ENCODE measurements at places on chromosomes 1 and 21.

GRCh38 chr1:237562242-237562823 lies 328.4 kb downstream of the ZP4 start:
- DNase-seq: no peak

DNA sequence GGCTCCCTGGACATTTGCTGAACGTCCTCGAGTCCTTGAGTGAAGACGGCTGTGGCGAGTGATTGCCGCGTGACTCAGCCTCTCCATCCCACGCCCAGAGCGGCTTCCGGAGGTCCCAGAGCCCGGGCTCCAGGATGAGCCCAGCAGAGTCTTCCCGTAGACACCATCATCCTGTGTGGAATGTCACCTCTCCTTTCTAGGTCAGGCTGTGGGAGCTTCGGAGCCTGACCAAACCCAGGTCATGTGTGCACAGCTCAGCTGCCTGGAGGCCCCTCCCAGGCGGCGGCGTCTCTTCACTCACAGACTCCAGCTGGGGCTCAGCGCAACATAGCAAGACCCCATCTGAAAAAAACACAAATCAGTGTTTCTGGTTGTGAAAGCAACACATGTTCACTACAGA lies 38.2 kb downstream of the PRKCZ start:
- no peak for DNase-seq

GRCh38 chr1:94209425-94209824 lies 28.0 kb downstream of the ARHGAP29 start:
- no peak for DNase-seq

DNA sequence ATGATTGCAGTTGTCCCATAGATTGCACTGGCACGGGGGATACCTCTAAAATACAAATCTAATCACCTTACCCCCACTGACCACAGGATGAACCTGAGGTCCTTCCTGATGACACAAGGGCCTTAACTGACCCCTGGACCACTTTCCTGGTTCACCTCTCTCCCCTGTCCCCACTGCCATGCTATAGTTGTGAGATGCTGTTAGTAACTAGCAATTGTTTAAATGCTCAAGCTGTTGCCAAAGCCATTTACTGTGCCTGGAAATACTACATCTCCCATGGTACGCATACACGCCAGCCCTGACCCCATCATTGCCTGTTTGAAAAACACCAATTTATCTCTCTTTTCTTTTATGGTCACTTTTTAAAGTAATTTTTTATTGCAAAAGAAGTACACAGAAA lies 29.1 kb upstream of the RGS8 start:
- no peak for DNase-seq

- no peak for DNase-seq
Measured at GRCh38 chr1:165562571-165562970, 18.8 kb downstream of the LRRC52 start.

- DNase-seq: no peak
Measured at GRCh38 chr1:100785470-100786052, 66.0 kb downstream of the VCAM1 start.

- no peak for DNase-seq
Measured at GRCh38 chr1:228259368-228259894, 51.6 kb downstream of the OBSCN start.

DNA sequence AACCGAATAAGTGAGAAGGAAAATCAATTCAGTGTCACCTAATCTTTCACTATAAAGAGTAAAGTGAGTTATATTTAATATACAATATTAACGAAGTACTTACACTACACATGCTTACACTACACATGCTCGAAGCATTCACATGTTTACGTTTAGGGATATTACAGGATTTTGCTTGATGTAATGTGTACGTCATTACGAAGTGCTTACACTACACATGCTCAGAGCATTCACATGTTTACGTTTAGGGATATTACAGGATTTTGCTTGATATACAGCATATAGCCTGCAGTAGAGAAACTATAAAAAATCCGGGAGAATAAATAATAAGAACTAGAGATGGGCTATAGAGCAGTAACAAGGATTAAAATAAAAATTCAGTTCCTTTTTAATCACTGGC lies 538.8 kb upstream of the CXADR start:
- DNase-seq: no peak

- no peak for DNase-seq
Measured at GRCh38 chr1:4658643-4659628, 4.5 kb downstream of the AJAP1 start.

DNA sequence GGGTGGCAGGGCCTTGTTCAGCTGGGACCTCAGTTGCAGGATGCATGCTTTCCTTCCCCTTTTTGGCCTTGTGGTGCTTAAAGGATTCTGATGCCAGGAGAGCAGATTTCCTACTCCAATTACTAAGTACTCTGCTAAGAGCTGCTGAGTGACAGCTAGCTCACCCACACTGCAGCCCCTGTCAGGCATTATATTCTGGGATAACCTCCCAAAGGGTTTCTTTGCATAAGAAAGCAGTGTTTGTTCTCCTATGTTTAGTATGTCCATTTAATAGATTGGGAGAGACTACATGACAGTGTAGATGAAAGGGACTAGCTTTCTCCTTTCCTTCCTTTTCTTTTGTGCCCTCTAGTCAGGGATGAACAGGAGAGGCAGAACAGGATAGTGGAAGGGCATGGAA lies 100.7 kb downstream of the FAM78B start:
- DNase-seq: no peak

- no peak for DNase-seq
Measured at GRCh38 chr1:43058545-43059360, 100.1 kb upstream of the SLC2A1 start.

DNA sequence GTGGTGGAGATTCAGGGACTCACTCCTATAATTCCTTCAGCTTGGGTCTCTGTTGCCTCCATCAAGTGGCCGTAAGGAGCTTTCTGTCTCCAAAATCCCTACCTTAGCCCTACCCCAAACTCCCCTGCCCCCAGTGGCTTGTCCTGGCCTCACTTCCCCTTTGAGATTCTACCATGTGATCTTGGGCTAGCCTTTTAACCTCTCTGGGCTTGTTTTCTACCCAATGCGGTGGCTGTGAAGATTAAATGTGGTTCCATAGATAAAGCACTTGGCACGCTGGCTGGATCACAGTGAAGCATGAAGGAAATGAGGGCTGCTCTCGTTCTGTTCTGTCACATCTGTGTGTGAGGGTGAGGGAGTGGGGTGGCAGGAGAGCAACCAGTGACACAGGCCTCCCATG lies 43.6 kb downstream of the FAAH start:
- DNase-seq: no peak

DNA sequence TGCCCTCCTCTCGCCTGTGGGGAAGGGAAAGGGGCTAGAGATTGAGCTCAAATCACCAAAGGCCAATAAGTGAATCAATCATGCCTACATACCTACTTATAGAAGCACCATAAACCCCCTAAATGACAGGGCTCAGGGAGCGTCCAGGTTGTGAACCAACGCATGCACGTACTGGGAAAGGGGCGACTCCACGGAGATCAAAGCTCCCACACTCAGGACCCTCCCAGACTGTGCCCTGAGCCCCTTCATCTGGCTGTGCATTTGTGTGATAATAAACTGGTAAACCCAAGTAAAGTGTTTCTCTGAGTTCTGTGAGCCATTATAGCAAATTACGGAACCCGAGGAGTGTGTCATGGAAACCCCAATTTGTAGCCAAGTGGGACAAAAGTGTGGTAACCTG lies 23.8 kb upstream of the PRDM15 start:
- no peak for DNase-seq

DNA sequence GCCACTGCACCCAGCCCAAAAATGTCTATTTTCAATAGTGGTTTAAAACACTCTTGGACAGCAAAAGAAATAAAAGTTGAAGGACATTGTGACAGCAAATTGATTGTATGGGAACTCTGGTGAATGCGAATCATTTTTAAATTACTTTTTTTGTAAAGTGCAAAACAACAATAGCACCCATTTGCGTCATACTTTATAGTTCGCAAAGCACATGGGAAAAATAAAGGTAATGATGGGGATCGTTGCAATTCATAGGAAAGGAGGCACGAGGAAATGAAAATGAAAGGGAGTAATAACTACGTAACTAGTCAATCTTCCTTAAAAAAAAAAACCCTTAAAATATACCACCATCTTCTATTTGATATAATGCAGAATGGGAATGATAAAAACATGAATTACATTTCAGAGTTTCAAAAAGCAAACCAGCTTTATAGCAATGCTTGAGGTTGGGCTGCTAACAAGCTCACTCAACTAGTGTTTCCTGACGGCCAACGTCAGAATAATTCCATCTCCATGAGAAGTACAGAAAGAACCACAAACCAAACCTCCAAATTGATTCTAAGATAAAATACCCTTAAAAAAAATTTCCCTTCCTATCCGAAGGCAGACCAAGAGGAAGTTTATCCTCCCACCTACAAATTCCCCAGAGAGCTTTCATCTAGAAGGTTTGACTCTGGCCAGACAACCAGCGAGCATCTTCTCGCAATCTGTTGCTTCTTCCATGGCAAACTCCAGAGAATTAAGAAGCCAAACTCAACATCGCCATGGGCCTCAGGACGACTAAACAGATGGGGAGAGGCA lies at the start of gene EDARADD:
EDARADD (plus strand) TSS at position 606 of the 801 bp plus-strand sequence; CDS start at position 765, 159 bp downstream.
- DNase-seq: no peak

DNA sequence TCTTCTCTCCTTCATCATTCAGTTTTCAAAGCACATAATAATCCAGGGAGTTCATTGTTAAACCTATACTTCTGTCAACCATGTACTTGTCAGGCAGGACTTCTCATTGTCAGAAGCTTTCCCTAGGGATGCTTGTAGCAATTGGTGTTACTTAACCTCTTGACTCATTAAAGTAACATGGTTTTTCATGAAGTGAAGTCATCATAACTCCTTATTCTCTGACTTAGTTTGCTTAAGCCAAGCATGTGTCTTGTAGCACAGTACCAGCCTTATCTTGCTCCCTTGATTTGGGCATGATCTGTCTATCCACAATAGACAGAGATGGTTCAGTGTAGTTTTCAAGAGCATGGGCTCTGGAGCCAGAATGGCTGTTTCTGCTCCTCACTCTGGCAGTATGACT lies 45.3 kb downstream of the LRIG2 start:
- no peak for DNase-seq

GRCh38 chr1:86906419-86906818 lies 7.5 kb downstream of the SELENOF start:
- DNase-seq: no peak

DNA sequence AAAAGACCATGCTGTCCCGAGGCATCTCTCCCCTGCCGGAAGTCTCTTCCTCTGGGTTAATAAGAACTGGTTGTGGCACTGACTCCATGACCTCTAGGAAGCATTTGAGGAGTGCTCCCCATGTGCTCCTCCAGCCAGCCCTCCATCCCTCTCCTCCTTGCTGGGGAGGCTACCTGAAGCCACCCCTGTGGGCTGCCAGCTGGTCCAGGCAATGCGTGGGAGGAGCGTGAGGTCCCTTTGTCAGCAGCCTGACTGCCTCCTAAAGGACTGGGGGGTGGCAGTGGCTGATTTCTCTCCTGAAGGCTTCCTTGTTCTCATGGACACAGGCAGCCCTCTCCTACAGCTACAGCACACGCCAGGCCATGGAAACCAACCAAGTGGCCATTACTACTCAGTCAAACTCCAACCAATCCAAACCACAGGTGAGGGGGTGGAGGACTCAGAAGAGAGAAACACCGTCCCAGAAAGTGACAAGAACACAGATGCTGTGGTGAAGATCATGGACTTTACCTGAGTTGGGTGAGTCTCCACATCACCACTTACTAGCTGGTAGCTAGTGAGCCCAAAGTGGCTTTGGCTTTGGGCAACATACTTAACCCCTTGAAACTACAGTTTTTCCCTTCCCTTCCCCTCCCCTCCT lies 35.2 kb downstream of the NENF start:
- no peak for DNase-seq

DNA sequence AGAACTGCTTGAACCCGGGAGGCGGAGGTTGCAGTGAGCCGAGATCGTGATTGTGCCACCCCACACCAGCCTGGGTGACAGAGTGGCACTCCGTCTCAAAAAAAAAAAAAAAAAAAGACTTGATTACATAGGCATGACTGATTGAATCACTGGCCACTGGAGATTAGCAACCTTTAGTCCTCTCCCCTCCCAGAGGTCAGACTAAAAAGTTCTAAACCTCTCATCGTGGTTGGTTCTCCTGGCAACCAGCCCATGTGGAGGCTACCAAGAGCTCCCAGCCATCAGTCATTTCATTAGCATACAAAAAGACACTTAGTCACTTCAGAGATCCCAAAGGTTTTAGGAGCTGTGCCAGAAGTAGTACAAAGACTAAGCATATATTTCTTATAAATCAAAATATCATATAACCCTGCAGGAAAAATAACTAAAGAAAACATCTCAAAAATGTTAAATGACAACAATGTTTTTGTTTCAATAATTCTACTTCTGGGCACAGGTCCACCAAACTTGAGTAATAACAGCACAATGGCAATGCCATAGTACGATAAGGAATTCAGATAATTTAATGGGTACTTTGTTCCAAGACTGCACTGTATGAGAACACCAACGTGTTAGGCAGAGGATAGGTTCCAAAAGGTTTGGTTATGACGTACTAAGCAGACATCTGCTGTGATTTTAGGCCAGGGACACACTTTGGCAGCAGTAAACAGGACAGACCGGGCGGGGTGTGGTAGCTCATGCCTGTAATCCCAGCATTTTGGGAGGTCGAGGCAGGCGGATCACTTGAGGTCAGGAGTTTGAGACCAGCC lies 18.1 kb downstream of the USP48 start:
- DNase-seq: no peak

- no peak for DNase-seq
Measured at GRCh38 chr1:184050636-184051035, 894 bp upstream of the TSEN15 start.

GRCh38 chr1:187648091-187648490 lies 819.3 kb downstream of the PLA2G4A start:
- DNase-seq: no peak

- DNase-seq: no peak
Measured at GRCh38 chr1:10338611-10339010, 60.3 kb upstream of the PGD start.

- DNase-seq: no peak
Measured at GRCh38 chr1:19385869-19386591, 73.9 kb downstream of the SLC66A1 start.

- no peak for DNase-seq
Measured at GRCh38 chr1:67886076-67886475, 52.8 kb upstream of the GNG12 start.

DNA sequence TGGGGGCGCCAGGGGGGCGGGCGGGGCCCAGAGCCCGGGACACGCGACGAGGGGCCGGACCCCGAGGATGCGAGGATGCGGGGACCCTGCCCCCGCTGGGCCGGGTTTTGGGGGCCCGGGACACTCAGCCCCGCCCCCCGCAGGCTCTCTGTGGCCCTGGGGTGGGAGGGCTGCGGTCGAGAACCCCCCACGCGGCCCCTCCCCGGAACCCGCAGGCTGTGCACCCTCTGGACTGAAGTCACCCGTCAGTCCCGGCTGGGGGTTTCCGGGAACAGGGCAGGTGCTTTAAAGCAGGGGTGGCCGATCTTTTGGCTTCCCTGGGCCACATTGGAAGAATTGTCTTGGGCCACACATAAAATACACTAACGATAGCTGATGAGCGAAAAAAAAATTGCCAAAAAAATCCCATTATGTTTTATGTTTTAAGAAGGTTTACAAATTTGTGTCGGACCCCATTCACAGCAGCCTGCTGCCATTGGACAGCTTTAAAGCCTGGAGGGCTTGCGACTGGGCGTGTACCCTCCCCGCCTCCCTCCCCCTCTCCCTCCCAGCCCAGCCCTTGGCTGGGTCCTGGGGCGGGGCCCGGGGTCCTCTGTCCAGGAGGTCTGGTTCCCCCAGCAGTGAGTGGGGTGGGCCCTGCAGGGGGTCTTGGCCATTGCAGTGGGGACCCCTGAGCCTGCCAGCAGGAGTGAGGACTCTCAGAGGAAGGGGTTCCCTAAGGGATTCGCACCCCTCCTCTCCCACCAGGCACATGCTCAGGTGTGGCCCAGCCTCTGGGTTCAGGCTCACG lies 21.6 kb upstream of the C1orf159 start:
- DNase-seq: no peak
